Sigmoid colon (tissue), 7 donors: ENCODE measurements at places on chromosomes 7 and 10. TPM values are rescaled to one million over a fixed set of nuclear protein-coding genes. Genes with fewer than 3 reads are reported as not detected.

The TFPI2 gene
- total RNA-seq = 3.6 TPM

The OPALIN gene
- total RNA-seq = not detected

The TMEM176B gene
- total RNA-seq = 48.7 TPM

The HOGA1 gene
- total RNA-seq = not detected

The CALML5 gene
- total RNA-seq = not detected

The DNAAF5 gene
- 13.2 TPM for total RNA-seq

The HOXA13 gene
- total RNA-seq = 9.4 TPM

The DGKI gene
- total RNA-seq = 0.66 TPM

The GBX1 gene
- not detected for total RNA-seq

The GPER1 gene
- total RNA-seq = 10.7 TPM

The GARS1 gene
- total RNA-seq = 44.2 TPM

The HEPACAM2 gene
- 0.36 TPM for total RNA-seq

The SLC26A3 gene
- 6.4 TPM for total RNA-seq

The TAS2R41 gene
- not detected for total RNA-seq

The CYP2W1 gene
- 0.83 TPM for total RNA-seq

The PDK4 gene
- 411 TPM for total RNA-seq

The CHAT gene
- total RNA-seq = not detected

The TLX1 gene
- total RNA-seq = not detected

The PRSS2 gene
- not detected for total RNA-seq

The ASIC3 gene
- 8.6 TPM for total RNA-seq

The SRI gene
- 63.1 TPM for total RNA-seq

The PCLO gene
- 4.2 TPM for total RNA-seq

The WNT8B gene
- not detected for total RNA-seq

The KCTD7 gene
- 20.4 TPM for total RNA-seq

The IFIT2 gene
- 6.8 TPM for total RNA-seq

The HOXA1 gene
- 1.1 TPM for total RNA-seq

The HOXA9 gene
- total RNA-seq = 22.4 TPM

The PDGFA gene
- total RNA-seq = 33.9 TPM

The TRIM50 gene
- total RNA-seq = 0.54 TPM

The NEUROD6 gene
- total RNA-seq = not detected

The ZMIZ2 gene
- total RNA-seq = 11.1 TPM

The SPDYE2 gene
- total RNA-seq = not detected

The VAX1 gene
- not detected for total RNA-seq

The STEAP1B gene
- total RNA-seq = not detected

The EPO gene
- not detected for total RNA-seq

The SPDYE2B gene
- total RNA-seq = not detected

The THSD7A gene
- total RNA-seq = 5.0 TPM

The FRMD4A gene
- total RNA-seq = 17.9 TPM
